ENCODE measurements at places on chromosomes 5 and 9.

DNA sequence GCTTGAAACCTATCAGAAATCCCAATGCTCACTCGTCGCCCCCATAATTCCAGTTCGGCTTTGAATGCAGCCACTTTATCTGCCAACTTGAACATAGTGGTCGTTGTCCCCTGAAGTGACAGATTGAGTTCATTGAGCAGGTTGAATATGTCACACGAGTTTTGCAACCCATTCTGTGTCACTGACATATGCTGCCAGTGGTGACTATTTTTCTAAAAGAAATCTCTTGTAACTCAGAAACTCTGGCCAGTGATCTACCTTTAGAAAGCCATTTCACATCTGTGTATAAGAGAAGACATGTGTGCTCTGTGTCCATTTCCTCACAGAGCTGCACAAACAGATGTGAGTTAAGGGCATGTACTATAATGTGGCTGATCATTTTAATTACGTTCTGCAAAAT, 47.0 kb upstream of the LARP1 start:
- DNase-seq = no peak

DNA sequence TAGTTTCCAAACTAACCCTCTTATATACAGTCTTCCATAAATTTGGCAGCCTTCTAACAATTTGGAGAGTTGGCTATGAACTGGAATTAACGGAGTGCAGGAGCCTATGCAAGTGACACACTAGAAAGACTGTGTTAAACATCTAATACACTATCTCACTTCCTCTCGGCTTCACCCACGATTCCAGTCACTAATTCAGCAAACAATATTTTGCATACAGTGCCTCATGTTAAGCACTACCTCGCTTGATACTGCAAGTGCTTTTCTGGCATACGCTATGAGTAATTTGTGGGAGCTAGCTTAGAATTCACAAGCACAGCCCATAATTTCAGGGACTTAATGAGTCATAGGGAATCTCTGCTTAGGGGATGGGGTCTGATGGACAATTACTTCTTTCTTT, 102.5 kb downstream of the ST8SIA4 start:
- no peak for DNase-seq

- no peak for DNase-seq
Observed at GRCh38 chr5:3639175-3639574, 43.5 kb downstream of the IRX1 start.

DNA sequence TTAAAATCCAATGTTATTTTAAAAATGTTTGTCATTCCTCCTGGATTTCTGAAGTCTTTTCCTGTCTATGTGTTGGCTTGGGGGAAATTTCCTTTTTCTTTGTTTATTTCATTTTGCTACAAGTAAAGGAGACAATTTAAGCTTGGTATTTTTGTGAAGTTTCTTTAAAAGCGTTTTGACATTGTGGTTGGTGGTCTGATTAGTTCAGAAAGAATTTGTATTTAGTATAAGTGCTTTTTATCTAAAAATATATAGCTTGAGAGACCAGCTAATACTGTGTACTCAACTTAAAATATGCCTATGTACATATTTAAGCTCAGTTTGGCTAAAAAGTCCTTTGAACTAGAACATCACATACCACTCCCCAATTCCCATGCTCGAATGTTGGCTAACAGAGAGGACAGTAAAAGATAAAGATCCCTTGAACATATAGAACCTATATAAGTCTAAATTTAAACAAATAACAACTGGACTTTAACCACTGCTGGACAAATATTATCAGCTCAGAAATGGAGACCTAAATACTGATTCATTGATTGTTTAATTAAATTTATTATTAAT, 237.6 kb downstream of the TLE4 start:
- no peak for DNase-seq

- no peak for DNase-seq
Observed at GRCh38 chr5:54323495-54323894, 13.1 kb upstream of the ARL15 start.
